ENCODE measurements at places on chromosomes 2 and 18.

DNA sequence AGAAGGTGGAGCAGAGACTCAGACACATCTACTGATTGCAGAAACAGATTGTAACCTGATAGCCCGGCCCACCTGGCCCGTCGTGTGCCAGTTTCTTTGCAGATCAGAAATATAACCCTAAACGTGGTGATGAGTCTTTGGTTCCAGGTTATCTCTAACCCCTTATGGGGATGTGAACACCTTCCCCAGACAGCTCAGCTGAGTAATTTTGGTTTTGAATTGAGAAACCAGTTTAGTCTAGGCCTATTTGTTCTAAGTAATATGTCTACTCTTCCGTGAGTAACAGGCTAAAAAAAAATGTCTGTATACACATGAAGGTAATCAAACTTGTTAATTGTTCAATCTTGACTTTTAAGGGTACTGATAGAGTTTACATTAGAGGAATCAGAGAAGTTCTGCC, 35.7 kb downstream of the RASGRP3 start:
- no peak for DNase-seq

DNA sequence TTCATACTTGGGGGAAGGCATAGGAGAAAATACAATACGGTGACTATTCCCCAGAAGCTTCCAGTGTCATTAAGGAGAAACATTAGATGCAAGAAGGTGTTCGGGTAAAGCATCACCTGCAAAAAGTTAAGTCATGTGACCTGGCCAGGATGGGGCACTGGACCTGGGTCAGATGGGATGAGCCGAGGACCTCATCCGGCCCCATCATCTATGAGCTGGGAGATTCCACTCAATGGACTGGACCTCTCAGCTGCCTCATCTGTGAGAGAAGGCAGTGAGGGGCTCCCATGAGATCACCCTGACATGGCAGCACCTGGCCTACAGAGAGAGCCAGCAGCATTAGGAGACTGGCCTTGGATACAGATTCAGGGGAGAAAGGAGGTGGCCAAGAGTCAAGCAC, 111.4 kb upstream of the TEX51 start:
- no peak for DNase-seq

DNA sequence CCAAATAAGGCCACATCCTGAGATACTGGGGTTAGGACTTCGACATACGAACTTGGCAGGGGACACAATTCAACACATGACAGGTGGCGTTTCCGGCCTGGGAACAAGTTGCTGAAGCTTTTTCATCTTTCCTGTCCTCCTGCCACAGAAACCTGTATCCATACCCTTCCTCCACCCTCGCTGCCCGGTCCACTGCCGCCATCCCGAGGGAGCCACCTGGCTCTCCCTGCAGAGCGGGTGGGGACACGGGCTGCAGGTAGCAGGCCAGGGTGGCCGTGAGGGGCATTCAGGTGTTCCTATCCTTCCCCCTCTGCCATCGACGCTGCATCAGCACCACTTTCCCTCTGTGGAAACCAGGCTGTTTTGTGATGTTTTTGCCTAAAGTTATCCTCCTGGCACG, 74.4 kb upstream of the TWIST2 start:
- DNase-seq: no peak

GRCh38 chr2:193276069-193276468, 1081.3 kb upstream of the TMEFF2 start:
- DNase-seq: no peak

- no peak for DNase-seq
Observed at GRCh38 chr18:13305301-13305700, 86.7 kb downstream of the LDLRAD4 start.

DNA sequence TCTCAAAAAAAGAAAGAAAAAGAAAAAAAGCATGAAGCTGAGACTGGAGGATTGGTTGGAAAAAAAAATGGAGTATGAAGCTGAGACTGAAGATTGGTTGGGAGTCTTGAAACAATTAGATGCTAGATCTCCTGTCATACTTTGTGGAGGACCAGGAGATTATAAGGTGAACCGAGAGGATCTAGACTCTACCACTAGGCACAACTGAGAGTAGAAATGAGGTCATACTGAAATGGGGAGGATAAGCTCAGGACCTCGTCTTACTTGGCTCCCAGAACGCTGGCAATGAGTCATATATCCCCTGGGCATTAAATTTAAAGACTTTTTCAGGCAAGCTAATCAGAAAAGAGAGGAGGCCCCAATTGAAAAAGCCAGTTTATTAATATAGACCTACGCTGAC, 3.3 kb upstream of the ORC2 start:
- DNase-seq: no peak

GRCh38 chr2:41880561-41881243, 167.1 kb upstream of the PKDCC start:
- DNase-seq: no peak

GRCh38 chr18:70520867-70521266, 232.0 kb downstream of the SOCS6 start:
- no peak for DNase-seq

- DNase-seq: no peak
Observed at GRCh38 chr2:231527955-231528635, 2.1 kb downstream of the NMUR1 start.

GRCh38 chr2:64929333-64929732, 59.9 kb upstream of the SLC1A4 start:
- DNase-seq: no peak

- DNase-seq: no peak
Observed at GRCh38 chr2:55999790-56000189, 76.2 kb upstream of the EFEMP1 start.

DNA sequence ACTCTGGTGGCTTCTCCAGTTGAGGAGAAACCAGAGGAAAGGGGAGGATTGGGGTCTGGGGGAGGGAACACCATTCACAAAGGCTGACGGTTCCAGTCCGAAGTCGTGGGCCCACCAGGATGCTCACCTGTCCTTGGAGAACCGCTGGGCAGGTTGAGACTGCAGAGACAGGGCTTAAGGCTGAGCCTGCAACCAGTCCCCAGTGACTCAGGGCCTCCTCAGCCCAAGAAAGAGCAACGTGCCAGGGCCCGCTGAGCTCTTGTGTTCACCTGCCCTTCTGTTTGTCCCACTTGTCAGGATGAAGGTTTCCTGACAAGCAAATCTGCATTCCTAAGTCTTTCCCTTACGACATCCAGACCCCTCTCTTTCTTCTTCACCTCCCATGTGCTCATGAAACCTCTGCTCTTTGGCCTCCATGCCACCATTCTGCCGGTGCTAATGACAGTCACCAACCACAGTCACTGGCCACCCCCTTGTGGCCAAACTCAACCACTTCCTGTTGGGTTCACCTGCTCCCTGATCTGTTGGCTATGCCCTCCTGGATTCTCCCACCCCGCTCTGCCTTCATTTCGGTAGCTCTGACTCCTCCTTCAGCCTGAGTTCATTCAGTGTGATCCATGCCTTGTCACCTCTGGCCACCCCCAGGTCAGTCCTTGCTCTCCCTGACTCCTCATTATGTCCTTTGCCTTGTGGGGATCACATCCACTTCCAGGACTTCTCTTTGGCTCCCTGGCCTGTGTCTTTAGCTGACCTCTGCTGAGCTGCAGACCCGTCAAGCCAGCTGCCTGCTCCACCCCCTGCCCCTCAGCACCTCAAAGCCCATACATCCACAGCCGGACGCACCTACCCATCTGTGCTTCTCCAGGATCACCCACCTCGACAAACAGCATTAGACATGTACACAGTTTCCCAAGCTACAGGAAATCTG, 17.6 kb downstream of the EMX1 start:
- DNase-seq: no peak

DNA sequence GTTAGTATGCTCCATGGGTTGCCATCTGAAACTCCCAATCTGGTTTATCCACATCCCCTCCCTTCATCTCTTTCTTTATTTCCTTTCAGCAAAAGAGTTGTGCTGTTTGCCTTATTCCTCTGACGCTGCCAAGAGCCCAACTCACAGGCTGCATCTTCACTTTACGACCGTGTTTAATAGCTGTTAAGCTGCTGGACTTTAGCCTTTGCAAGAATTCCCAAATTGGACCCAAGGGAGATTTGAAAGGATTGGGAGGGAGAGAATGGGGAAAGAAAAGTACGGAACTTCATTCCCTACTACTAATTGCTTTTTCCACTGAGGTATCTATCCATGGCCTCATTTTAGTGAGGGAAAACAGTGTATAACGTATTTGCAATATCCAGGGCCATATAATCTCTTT, 263.4 kb upstream of the MEIS1 start:
- no peak for DNase-seq

DNA sequence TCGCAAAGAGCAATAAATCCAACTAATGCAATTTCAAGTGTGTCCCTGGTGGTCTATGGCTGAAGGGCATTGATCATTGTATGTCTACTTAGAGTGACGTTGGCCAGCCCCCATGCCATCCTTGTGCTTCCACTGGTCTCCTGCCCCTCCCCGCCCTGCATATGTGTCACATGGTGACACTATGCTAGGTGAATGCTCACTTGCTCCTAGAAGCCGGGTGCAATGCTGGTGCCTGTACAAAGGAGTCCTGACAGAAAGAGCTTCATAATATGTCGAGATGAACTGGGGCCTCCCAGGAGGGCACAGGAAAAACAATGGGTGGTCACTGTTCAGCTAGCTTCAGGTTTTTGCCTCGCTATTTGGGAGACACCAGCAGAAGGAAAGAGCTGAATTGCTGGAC, 5.9 kb upstream of the TRABD2A start:
- DNase-seq: no peak

- DNase-seq: no peak
Observed at GRCh38 chr2:14910654-14911053, 278.1 kb downstream of the LRATD1 start.

GRCh38 chr2:210086292-210086691, 83.9 kb downstream of the RPE start:
- no peak for DNase-seq

GRCh38 chr2:37659723-37660122, 11.7 kb downstream of the CDC42EP3 start:
- no peak for DNase-seq

GRCh38 chr2:238427435-238428162, 872 bp downstream of the ASB1 start:
- no peak for DNase-seq

GRCh38 chr2:152171718-152172117, 3.8 kb downstream of the STAM2 start:
- no peak for DNase-seq

DNA sequence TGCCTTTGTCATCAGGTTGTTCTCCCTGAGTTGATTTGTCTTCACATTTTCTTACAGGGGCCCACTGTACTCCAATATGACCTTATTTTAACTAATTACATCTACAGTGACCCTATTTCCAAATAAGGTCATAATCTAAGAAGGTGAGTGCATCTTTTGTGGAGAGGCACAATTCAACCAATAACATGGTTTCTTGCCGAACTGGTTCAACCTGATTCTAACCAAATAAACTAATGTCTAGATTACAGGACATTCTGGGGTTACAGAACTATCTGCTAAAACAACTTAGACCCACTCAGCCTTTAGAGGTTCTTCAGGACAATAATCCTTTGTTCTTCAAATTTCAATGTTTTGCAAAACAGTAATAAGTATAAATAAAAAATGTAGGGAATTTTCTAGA, 496.5 kb upstream of the SOX11 start:
- DNase-seq: no peak

GRCh38 chr18:51170664-51171063, 26.8 kb downstream of the MEX3C start:
- no peak for DNase-seq

- no peak for DNase-seq
Observed at GRCh38 chr18:22446325-22446724, 28.6 kb upstream of the CTAGE1 start.

DNA sequence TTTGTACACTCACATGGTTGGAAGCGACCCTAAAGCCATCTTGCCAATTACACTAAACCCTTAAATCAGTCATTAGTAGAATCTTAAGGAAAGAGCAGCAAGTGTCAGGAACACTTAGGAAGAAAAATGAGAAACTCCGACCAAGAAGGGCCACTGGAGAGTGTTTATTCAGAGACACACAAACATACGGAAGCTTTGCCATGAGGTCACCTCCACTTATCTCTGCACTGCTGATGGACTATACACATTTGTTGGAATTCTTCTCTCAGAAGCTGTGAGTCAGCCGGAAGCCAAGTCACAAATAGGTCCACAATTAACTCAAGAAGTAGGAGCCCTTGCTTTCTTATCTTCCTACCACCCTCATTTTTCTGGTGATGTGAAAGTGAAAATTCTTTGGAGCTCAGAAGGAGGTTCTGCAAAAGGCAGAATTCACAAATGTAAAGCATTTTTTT, 21.6 kb downstream of the BMP10 start:
- no peak for DNase-seq

GRCh38 chr18:57353137-57353939, 981 bp downstream of the ST8SIA3 start:
- DNase-seq: no peak

- DNase-seq: no peak
Observed at GRCh38 chr2:134128746-134129145, 125.1 kb upstream of the MGAT5 start.

DNA sequence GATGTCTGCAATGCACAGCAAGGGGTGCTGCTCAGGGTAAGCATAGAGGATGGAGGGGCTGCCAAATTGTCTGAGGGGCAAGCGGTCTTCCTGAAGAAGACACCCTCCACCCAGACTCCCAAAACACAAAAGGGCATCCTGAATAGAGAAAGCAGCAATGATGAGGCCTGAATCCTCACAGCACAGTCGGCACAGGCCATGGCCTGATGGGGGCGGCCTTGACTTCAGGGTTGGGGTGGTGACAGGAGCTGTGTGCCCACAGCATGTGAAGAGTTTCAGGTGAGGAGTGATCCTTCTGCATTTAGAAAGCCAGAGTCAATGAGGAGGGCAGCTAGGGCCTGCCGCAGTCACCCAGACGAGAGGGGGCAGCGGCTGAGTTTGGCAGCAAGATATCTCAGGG, 159.4 kb downstream of the GALNT14 start:
- DNase-seq: no peak

- peak; percentile 95 for DNase-seq
Observed at GRCh38 chr18:9334329-9334972, at the start of gene TWSG1. TWSG1 (plus strand) TSS chr18:9334773; CDS start chr18:9337230, 2,457 bp downstream.

DNA sequence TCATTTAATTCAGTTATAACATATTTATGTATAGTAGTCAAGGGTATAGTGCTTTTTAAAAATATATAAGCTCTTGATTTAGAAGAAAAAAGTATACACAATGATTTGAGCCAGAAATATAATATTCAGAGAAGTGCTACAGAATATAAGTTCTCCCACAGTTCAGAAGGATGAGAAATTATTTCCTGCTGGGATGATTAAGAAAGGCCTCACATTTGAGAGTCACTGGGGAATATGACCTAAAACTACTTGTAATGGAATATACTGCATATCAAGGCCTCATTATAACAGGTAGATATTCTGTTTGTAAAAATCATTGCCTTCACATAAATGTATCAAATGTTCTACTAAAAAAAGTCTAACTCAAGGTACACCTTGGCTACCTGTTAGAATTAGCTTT, 203.5 kb downstream of the MBD2 start:
- DNase-seq: no peak

GRCh38 chr2:7048762-7049294, 131.6 kb downstream of the RNF144A start:
- DNase-seq: no peak

DNA sequence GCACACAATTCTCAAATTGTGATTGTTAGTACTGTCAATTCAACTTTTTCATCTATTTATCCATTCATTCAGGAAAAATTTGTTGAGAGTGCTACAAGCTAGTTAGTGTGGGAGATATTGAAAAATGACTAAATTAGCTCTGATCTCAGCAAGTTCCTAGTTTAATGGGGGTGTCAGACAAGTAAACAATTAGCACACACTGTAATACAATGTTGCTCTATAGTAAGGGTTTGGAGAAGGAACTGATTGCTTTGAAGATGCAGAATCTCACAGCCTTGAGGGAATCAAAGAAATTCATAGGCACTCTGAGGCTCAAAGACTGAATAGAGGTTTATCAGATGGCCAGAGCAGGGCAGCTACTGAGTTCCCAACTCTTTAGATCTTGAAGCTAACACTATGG, 6.8 kb upstream of the CCNYL1 start:
- DNase-seq: no peak

Data from globus pallidus (tissue), 1 donor.